ENCODE measurements at places on chromosomes 7 and 10. TPM values are rescaled to one million over a fixed set of nuclear protein-coding genes. Genes with fewer than 3 reads are reported as not detected.

The UFSP1 gene
- 4.0 TPM for total RNA-seq

The MEPCE gene
- total RNA-seq = 47.9 TPM

The PIP4K2A gene
- total RNA-seq = 20.2 TPM

The CHAT gene
- total RNA-seq = not detected

The MSRB2 gene
- total RNA-seq = 12.5 TPM

The VGF gene
- total RNA-seq = 20.3 TPM

The ZNHIT1 gene
- total RNA-seq = 81.7 TPM

The MYH16 gene
- total RNA-seq = 0.25 TPM

The ATP6V0E2 gene
- 65.2 TPM for total RNA-seq

The DPCD gene
- total RNA-seq = 42.2 TPM

The ZNF655 gene
- 56.3 TPM for total RNA-seq
